ENCODE measurements at places on chromosomes 7 and 10.

- DNase-seq: no peak
Measured at GRCh38 chr7:320297-320696, 30.3 kb downstream of the FOXL3 start.

DNA sequence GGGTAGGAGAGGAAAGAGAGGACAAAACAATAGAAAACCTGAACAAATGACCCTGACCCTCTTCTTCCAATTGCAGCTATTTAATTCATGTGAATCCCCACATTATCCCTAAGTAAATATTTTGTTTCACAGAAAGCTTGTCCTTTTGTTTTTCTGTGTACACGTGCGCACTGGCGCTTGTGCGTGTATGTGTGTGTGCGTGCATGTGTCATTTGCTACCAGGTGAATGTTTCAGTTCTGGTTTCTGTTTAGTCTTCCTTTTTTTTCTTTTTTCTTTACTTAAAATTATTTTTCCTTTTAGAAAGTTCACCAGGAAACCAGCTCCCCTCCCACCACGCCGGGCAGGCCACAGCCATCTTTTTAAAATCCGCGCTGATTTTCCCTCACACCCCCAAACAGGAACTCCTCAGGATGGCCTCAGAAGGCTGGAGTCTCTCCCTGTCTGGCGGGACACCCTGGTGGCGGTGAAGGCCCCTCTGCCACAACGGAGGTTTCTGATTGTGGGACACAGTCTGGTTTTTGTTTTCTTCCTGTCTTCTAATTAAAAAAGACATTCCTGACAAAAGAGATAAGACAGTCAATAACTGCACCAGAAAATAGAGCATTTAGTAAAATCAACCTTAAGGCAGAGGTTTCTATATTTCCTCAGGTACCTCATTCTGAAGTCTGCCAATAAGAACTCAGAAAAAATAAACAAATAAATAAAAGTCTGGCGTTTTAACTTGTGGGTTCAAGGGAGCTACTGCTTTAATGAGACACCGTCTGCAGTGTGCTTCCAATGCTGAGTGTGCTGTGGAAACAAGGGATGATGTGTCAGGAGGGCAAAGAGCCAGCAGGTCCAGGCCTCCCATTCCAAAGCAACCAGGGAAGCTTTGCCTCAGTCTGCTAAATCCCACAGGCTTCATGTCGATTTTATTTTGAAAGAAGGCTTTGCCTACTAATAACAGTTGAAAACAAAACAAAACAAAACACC is 17.4 kb downstream of the IRF5 start:
- DNase-seq: no peak

DNA sequence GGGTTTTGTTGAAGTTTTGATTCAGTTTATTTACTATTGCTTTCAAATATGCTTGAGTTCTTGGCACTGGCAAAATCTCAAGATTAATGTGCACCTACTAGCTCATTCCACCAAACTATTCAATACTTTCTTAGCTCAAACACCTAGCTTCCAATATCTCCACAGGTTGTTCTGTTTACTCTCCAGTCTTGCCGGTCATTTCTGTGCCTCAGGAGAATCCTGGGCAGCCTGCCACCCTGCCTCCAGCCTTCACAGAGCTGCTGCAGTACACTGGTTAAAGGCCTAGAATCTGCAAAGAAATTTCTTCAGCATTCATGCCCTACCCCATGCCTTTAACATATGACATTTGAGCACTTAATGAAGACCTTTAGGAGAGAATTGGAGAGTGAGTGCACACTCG is 4.0 kb upstream of the TMEM106B start:
- no peak for DNase-seq

DNA sequence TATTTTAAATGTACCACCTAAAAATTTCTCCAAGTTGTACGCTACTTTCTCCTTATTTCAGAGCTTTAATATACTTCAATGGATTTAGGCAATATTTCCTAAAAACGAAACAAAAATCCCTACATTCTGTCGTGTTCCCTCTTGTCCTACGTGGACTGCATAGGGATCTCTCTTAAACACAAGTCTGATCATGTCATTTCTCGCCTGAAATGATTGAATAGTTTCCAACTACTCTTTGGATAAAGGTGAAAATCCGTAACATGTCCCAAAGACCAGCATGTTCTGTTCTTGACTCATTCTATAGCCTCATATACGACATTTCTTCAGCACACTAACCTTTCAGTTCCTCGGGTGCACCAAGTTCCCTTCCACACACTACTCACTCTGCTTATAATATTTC is 17.7 kb upstream of the TPK1 start:
- DNase-seq: no peak

DNA sequence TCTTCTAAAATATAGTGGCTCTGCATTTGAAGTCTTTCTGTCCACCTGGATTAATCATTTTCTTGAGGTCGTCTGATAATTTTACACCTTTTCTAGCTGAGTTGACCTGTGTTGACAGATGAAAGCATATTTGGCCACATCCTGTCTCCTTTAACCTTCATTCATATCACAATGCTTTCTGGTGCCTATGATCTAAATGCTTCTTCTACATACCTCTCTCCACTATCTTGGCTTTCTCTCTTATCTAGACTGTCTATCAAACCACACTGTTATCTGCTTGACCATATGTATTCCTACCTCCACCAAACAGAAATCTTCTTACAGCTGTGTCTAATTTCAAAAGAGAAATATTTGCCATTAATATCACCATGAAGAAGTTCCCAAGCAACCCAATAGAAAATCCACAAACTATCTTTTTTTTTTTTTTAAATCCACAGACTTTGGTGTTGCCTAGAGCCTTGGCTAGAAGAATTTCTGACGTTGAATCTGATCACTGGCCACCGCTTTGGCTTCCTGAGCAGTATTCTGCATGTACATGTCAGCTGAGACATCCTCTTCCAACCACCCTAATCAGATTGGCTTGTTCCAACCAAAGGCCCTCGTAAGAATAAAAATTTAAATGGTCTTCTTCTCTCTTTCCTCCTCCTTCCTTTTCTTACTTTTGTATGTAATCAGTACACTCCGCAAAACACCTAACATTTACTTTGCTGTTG is 66.3 kb upstream of the SP4 start:
- no peak for DNase-seq

- no peak for DNase-seq
Measured at GRCh38 chr7:158758586-158759244, 54.1 kb upstream of the NCAPG2 start.

DNA sequence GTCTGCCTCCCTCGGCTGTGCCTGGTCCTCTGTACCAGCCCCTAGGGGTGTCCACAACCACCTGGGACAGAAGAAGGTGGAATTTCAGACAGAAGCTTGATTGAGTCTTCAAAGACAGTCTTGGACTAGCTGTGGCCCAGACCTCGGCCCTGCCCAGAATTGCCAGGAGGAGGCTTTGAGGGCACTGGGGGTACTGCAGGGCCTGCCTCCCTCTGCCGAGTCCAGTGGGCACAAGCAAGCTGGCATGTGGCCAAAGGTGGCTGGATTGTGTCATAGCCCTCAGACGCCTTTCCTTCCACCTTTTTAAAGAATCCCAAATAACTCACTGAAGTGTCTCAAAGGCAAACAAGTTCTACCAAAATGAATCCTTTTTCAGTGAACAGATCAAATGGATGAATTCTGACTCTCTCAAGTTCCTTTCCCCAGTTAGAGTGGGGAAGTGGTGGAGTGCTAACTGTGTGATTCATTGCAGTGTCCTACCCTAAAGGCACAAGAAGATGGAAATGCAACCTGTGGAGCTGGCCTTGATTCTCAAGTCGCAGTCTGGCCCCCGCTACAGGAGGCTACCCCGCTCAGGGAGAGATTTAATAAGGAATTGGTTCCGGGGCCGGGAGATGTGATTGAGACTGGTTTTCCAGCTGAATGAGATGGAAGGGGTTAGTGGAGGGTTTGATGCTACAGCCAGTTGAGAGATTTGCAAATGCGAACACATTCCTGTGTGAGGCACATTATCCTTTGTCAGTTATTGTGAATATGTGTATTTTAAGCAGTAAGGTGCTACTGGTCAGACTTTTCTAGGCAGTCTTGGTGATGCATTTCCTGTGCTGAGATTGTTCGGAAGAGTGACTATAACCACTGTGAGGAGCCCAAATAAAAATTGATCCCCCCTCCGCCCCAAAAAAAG is 28.8 kb upstream of the SLC26A4 start:
- no peak for DNase-seq

GRCh38 chr7:95470452-95470851 is 15.3 kb upstream of the ASB4 start:
- no peak for DNase-seq

DNA sequence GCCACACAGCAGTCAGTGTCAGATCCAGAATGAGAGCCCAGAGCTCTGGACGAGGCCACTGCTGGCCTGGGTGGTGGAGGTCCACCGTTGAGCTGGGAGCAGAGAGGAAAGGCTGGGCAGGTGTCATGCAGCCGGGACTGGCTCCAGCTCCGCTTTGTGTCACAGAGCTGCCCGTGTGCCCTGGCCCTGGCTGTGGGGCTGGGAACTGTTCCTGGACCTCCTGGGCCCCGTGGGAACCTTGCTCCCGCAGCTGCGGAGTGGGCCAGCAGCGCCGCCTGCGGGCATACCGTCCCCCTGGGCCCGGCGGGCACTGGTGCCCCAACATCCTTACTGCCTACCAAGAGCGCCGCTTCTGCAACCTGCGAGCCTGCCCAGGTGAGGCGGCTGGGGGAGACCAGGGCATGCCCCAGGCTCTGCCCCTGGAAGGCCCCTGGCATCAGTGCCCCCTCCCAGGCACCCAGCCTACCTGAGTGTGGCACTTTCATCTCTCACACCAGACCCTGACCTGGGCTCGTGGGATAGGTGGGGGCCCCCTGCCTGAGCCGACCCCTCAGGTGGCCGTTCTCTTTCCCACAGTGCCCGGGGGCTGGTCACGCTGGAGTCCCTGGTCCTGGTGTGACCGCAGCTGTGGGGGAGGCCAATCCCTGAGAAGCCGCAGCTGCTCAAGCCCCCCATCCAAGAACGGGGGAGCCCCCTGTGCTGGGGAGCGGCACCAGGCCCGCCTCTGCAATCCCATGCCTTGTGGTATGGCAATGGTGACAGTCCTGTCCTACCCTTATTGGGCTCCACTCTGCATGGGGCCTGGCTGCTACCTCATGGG is 18.8 kb upstream of the ZNF862 start:
- DNase-seq: no peak

All from cerebellar nuclear complex (tissue), 1 donor.